ENCODE measurements at places on chromosomes 13 and 19.

DNA sequence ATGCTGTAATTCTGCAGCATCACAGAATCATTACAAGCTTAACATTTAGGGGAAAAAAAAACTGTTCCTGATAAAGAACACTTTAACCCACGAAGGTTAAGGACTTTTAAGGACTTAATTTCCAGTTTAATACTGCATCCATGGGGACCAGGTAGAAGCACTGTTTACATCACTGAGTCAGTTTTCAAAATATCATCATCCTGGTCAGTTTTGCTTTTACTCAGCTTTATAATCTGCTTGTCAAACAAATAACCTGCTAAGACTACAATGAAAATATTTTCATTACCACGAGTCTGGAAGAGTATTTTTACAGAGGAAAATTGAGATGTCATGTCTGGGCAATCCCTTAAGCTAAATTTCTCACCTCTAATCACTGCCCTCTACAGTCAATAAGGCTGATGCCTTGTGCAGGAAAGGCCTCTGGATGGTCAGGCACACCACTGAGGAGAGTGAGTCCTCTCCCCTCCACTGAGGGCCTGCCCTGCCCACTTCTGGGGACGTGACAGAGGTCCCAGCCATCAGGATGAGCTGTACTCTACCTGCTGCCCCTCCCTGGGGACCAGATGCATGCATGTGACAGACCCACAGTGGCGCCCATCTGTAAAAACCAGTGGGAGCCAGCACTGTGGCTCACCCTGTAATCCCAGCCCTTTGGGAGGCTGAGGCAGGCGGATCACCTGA, 31.0 kb downstream of the FOXO1 start:
- no peaks in the 10 kb centered on the region for H3K27me3 ChIP-seq
- no peak overlapping the region for H3K27ac ChIP-seq
- H3K36me3 ChIP-seq = peaks cover 26% of the 10 kb centered on the region
- peaks cover 78% of the 10 kb centered on the region for H3K4me1 ChIP-seq
- H3K4me3 ChIP-seq = no peak overlapping the region

DNA sequence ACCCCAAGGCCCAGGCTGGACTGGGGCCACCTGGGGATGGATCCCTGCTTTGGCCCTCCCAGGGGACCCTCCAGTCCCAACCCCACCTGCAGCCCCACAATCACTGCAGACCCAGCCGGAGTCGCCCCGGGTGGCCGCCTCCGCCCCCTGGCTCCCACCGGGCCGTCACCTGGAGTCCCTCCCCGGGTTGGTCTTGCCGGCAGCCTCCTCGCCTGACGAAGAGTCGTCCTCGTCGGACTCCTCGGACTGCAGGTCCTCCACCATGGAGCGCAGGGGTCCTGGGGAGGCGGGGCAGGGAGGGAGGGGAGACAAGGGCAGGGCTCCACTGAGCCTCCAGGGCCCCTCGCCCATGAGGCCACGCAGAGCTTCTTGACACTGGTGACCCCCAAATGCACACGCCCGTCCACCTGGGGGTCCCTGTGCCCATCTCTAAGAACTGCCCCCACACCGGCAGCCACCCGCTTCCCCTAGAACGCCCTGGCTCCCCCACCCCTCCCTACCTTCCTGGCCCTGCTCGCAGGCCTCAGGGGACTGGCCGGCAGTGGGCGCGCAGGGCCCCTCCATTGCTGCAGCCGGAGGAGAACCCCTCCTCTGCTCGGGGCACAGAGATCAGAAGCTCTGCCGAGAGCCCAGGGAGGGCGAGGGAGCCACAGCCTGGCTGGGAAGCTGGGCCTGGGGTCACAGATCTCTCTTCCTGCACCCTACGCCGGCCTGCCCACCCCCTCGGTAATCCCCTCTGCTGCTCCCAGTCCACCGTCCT, 63.4 kb downstream of the MLLT1 start:
- H3K36me3 ChIP-seq = peaks cover 6% of the 10 kb centered on the region
- no peaks in the 10 kb centered on the region for H3K4me1 ChIP-seq
- H3K4me3 ChIP-seq = no peak overlapping the region

- H3K4me1 ChIP-seq = no peaks in the 10 kb centered on the region
- no peak for DNase-seq
- H3K27ac ChIP-seq = no peak overlapping the region
- no peaks in the 10 kb centered on the region for H3K27me3 ChIP-seq
Measured at GRCh38 chr13:32751340-32751739, 165.1 kb downstream of the PDS5B start.

DNA sequence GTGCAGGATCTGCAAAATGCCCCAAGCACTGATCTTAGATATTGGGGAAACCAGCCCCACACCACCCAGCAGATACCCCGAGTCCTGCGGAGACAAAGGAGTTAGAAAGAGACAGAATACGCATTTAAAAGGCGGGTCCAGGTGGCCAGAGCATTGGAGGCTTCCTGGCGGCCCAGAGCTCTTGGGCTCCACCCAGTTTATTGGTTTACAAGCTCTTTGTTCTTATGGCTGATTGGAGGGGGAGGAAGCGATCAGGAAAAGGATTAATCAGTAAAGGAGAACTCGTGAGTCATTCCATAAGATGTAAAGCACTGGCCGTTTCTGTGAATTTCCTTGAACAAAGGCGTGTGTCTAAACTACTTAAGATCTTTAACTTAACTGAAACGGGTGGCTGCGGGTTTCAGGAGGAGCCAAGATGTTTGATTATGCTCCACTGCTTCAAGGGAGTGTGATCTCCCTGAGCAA, 926 bp downstream of the ZNF587 start:
- H3K36me3 ChIP-seq = peaks cover 47% of the 10 kb centered on the region
- H3K27me3 ChIP-seq = no peaks in the 10 kb centered on the region
- H3K4me1 ChIP-seq = peaks cover 17% of the 10 kb centered on the region
- H3K4me3 ChIP-seq = peak overlapping the region; percentile 92

DNA sequence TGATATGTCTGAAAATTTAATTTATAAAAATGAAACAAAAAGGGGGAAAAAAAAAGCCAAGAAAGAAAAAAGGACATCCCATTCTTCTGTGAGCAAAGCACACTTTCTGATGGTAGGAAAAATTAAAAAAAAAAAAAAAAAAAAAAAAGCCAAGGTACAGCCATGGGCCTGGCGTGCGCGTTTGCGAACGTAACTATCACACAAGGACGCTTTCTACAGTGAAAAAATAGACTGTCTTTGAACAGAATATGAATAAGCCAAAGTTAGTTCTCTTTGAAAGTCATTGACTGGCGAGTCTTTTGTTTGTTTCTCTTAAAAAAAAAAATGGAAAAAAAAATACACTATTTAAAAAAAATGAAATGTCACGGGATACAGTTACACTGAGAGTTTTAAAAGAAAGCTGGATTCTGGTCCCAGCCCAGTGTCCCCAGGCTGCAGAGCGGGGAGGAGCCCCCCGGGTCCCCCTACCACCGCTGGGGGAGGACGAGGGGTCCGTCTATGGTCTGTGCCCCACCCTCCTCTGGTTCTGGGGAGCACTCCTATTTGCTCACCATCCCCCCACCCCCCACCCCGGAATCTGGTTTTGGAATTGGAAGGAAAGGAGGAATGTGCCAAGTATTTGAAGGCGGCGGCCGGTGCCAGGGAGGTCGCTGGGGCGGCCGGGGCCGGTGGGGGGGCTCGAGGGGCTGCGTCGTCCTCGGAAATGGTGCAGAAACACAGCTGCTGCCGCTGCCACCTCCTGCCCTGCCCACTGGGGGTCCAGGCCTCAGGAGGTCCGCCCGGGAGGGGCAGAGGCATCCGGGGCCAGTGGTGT, 134.5 kb downstream of the PTPRS start:
- no peaks in the 10 kb centered on the region for H3K36me3 ChIP-seq
- H3K4me1 ChIP-seq = no peaks in the 10 kb centered on the region
- no peak overlapping the region for H3K27ac ChIP-seq
- no peak for DNase-seq

DNA sequence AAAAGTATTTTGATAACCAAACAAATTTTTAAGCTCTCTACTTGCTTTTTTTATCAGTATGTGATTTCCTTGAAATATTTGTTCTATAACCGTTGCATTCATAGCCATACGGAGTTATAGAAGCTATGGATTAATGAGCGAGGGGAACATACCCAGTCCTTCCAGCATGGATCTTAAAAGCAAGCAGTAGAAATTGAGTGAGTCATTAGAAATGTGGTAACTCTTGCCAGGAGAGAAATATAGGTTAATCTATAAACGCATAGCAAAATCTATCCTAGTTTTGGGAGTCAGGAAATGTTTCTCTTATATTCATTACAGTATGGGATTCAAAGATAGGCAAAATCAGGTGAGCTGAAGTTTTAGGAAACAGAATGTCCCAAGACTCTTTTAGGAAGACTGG, 507.4 kb downstream of the DACH1 start:
- DNase-seq = no peak
- H3K27me3 ChIP-seq = no peaks in the 10 kb centered on the region
- no peak overlapping the region for H3K4me3 ChIP-seq

GRCh38 chr13:48490241-48490640, 42.6 kb downstream of the RCBTB2 start:
- H3K27me3 ChIP-seq = no peaks in the 10 kb centered on the region
- H3K36me3 ChIP-seq = peaks cover 16% of the 10 kb centered on the region
- H3K4me1 ChIP-seq = peaks cover 29% of the 10 kb centered on the region
- no peak overlapping the region for H3K4me3 ChIP-seq
- H3K27ac ChIP-seq = no peak overlapping the region
- DNase-seq = no peak

- no peaks in the 10 kb centered on the region for H3K36me3 ChIP-seq
- no peaks in the 10 kb centered on the region for H3K27me3 ChIP-seq
- no peak overlapping the region for H3K27ac ChIP-seq
Measured at GRCh38 chr13:37534181-37534580, 64.4 kb downstream of the POSTN start.

- no peaks in the 10 kb centered on the region for H3K27me3 ChIP-seq
- H3K36me3 ChIP-seq = no peaks in the 10 kb centered on the region
- no peak overlapping the region for H3K27ac ChIP-seq
- H3K4me1 ChIP-seq = no peaks in the 10 kb centered on the region
- no peak overlapping the region for H3K4me3 ChIP-seq
Measured at GRCh38 chr13:43159026-43159461, 135.7 kb downstream of the DNAJC15 start.

DNA sequence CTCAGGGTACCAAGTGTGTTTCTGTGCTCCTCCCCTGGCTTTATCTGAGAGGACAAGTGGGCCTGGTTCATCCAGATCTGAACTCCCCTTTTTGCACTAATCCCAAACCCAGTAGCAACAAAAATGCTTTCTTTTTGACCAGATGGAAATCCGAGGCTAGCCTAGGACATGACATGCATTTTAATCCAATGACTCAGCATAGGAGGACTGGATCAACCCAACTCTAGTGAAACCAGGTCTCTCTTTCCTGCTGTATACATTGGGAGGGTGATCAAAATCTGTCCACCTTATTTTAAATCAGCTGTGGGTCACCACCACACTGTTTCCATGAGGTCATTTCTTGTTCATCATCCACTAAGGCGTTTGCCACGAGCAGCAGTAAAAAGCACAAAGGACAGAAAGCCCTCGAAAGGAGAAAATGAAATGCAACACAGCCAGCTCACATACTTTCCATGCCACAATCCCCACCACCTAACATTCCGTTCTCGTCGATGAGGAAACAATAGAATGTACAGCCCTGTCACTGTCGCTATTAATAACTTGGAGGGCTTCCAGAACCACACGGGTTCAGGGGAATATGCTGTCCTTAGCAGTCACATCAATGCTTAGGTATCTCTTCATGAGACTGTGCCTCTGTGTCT, 543.0 kb downstream of the IRS2 start:
- no peak overlapping the region for H3K27ac ChIP-seq
- no peak overlapping the region for H3K4me3 ChIP-seq
- DNase-seq = no peak
- H3K36me3 ChIP-seq = no peaks in the 10 kb centered on the region
- H3K27me3 ChIP-seq = peaks cover 3% of the 10 kb centered on the region

GRCh38 chr13:108350579-108350978, 81.1 kb downstream of the TNFSF13B start:
- peaks cover 2% of the 10 kb centered on the region for H3K27me3 ChIP-seq
- DNase-seq = no peak
- H3K4me3 ChIP-seq = no peak overlapping the region
- no peaks in the 10 kb centered on the region for H3K4me1 ChIP-seq

DNA sequence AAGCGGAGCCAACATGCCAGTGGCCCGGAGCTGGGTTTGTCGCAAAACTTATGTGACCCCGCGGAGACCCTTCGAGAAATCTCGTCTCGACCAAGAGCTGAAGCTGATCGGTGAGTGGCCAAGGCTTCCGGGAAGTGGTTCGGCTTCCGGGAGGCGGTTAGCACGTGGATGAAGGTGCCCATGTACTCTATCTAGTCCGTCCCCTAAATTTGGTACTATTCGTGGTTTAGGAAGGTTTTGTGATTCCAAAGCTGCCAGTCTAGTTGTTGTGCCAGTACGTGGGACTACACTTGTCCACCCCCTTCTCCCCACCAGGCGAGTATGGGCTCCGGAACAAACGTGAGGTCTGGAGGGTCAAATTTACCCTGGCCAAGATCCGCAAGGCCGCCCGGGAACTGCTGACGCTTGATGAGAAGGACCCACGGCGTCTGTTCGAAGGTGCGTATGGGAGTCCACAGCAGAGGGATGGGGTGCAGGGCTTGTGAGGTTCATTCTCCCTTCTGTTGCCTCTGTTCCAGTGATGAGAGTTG, 579 bp downstream of the RPS9 start:
- peak overlapping the region; percentile 95 for H3K4me3 ChIP-seq
- peak overlapping the region; percentile 99 for H3K27ac ChIP-seq
- peaks cover 55% of the 10 kb centered on the region for H3K4me1 ChIP-seq
- no peaks in the 10 kb centered on the region for H3K27me3 ChIP-seq

- H3K27ac ChIP-seq = no peak overlapping the region
- no peaks in the 10 kb centered on the region for H3K27me3 ChIP-seq
- H3K4me3 ChIP-seq = no peak overlapping the region
- peaks cover 12% of the 10 kb centered on the region for H3K4me1 ChIP-seq
Measured at GRCh38 chr19:7000333-7000732, 20.9 kb downstream of the MBD3L2B start.

GRCh38 chr19:35153701-35154524, 622 bp upstream of the FXYD5 start:
- peak overlapping the region; percentile 100 for H3K27ac ChIP-seq
- peaks cover 47% of the 10 kb centered on the region for H3K4me1 ChIP-seq
- peaks cover 29% of the 10 kb centered on the region for H3K36me3 ChIP-seq
- H3K4me3 ChIP-seq = peak overlapping the region; percentile 100
- peak; percentile 65 for DNase-seq

DNA sequence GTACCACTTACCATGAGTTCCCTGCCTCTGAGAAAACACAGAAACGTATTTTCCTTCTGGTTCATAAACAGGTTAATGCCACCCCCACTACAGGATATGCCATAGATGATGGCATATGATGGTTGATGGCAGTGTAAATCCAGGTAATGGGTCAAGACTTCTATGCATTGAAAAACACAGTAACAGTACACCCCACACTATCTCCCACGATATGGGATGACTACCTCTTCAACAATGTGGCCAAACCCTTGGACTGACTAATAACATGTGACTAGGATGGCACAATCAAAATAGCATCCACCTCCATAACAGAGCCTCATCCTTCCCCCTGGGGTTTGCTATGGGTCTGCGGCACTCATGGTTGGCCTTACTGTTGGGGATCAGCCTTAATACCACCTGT, 22.0 kb downstream of the ZNF235 start:
- DNase-seq = no peak
- H3K36me3 ChIP-seq = peaks cover 6% of the 10 kb centered on the region
- no peaks in the 10 kb centered on the region for H3K4me1 ChIP-seq
- H3K27me3 ChIP-seq = no peaks in the 10 kb centered on the region
- H3K27ac ChIP-seq = no peak overlapping the region
- no peak overlapping the region for H3K4me3 ChIP-seq
